ENCODE measurements at places on chromosomes 3 and 15. TPM values are rescaled to one million over a fixed set of nuclear protein-coding genes. Genes with fewer than 3 reads are reported as not detected.

- no peak for DNase-seq
These were observed 117.0 kb upstream of the PTX3 start for GRCh38 chr3:157319672-157320071.

- DNase-seq: no peak
These were observed 193.3 kb upstream of the CTDSPL start for GRCh38 chr3:37668431-37668817.

GRCh38 chr15:39735120-39735717 lies 47.4 kb downstream of the FSIP1 start:
- no peak for DNase-seq

GRCh38 chr3:79028916-79029315 lies 738.9 kb downstream of the ROBO1 start:
- DNase-seq: no peak

DNA sequence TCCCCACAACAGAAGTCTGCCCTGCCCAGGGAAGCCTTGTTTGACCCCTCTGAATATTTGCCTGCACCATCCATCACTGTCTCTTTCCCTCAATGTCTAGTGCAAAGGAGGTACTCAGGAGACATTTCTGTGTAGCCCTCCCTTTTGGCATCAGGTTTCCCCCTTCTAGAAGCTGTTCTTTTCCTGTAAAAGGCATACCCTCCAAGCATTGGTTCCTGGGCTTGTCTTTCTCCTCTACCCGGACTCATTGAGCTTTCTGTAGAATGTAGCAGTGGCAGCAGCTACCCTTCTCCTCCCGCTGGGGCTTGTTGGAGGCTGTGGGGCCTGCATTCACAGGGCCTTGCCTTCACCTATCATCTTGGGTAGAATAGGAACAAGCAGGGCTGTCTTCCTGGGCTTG lies 63.5 kb downstream of the CTDSPL start:
- no peak for DNase-seq

FGF7 gene
- 34.8 TPM for polyA plus RNA-seq

GOLGA8K gene
- polyA plus RNA-seq: 0.91 TPM

- DNase-seq: no peak
These were observed 48.8 kb downstream of the ABHD2 start for GRCh38 chr15:89136818-89137772.

GRCh38 chr3:175485436-175485835 lies 626.3 kb downstream of the NAALADL2 start:
- no peak for DNase-seq

ROPN1 gene
- not detected for polyA plus RNA-seq

NRROS gene
- polyA plus RNA-seq: 5.9 TPM

GRCh38 chr3:37819591-37819990 lies 42.1 kb upstream of the CTDSPL start:
- no peak for DNase-seq

PLS1 gene
- polyA plus RNA-seq: 0.85 TPM

DNA sequence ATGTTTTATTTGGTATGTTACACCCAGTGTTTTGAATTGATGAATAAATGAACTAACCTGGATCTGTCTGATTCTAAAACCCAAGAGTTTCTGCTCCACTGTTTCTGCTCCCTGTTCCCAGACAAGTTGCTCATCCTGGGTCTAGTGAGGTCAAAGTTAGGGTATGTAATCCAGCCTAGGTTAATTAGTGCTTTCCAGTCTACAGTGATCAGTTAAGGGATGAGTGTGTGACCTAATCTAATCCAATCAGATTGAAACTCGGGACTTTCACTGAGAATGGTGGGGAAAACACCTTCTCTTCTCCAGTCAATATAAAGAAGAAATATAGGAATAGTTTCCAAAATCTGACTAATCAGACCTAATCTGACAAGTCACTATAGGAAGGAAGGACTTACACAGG lies 27.8 kb upstream of the RHCG start:
- no peak for DNase-seq

ZMYND10 gene
- 0.82 TPM for polyA plus RNA-seq

DNA sequence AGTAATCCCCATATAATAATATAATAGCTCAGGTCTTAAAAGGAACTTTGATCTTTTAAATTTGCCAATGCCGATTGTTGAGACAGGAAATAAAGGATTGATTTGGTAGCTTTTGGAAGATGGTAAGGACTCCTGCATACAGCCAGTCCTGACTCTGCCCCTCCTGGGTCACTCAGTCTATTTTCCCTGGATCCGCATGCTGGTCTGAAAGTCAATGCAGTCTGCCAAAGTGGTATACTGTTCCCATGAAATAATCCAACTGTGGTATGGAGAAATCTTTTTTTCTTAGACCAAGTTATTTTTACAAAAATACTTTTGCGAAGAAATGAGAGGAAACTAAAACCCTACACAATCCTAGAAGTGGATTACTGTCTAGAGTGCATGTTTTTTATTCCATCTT lies 191.1 kb downstream of the TIGIT start:
- DNase-seq: no peak

GRCh38 chr3:157091083-157091833 lies 68.7 kb downstream of the CCNL1 start:
- no peak for DNase-seq

DNA sequence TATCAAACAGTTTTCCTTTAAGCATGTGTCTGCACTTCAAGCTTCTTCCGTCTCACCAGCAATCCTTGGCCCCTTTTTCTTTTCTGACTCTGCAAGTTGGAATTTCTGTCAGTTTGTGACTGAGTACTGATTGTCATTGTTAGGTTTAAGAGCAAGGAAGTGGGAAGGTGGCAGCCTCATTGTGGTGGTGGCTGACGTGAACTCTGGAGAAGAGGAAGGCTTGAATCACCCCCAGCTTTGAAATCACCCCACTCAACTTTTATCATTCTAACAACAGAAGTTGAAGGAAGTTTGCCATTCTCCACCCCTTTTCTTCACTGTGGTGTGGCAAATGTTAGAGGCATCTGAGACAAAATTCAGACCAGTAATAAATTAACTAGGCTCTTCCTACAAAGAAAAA lies 231.6 kb upstream of the AGTR1 start:
- no peak for DNase-seq

All from muscle of arm (tissue), 14 donors.